ENCODE measurements at places on chromosomes 2 and 18.

GRCh38 chr2:85438201-85439024 lies 19.9 kb downstream of the SH2D6 start:
- DNase-seq: no peak

GRCh38 chr2:213232649-213233437 lies 51.4 kb upstream of the SPAG16 start:
- no peak for DNase-seq

- no peak for DNase-seq
Measured at GRCh38 chr18:5529471-5529870, 14.3 kb downstream of the EPB41L3 start.

GRCh38 chr2:219270055-219270372 lies 9.2 kb upstream of the DNAJB2 start:
- no peak for DNase-seq

DNA sequence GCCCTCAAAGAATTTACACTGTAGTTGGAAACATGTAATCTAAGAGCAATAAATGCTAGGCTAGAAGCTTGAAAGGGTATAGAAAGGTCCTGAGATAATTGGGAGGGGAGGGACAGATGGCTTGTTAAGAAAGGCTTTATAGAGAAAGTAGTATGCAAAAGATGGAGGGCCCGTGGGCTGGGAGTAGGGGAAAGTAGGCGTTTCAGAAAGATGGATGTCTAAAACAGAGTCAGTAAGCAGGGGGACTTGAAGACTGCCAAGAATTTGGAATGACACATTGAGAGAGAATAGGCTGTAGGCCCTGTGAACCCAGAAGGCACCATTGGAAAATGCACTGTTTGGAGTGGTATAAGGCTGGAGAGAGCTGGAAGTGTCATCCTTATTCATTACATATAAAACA lies 822 bp downstream of the PSMG2 start:
- no peak for DNase-seq

DNA sequence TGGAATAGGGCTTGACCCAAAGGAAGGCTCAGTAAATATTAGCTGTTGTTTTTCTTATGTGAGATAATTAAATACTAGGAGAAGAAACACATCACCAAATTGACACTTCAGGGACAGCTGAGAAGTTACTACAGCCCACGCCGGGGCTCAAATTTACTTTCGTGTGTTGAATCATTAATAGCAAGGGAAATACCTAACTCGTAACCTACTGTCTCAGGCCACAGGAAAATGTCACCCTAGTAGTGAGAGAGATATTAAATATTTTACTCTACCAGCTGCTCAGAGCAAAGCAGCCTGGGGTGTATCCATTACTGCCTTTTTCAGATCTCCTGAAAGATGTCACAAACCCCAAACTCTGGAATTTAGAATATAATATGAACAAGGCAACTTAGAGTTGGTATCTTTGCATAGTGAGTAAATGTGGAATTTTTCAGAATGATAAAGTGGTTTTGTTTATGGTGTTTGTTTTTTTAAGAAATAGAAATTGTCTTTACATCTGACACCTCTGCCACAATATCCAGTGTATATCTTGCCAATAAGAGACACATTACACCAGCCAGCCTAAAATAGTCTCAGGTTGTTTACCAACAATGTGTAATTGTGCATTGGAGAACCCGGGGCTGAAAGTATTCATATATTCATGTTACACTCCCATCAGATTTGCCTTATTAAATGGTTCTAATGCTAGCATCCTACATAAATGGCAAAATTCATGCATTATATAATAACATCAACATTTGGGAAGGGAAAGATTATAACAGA lies 48.4 kb downstream of the ATP8B1 start:
- DNase-seq: no peak

- DNase-seq: no peak
Measured at GRCh38 chr2:150473767-150474166, 13.7 kb downstream of the RND3 start.

- no peak for DNase-seq
Measured at GRCh38 chr18:74702950-74703349, 105.3 kb downstream of the ZNF407 start.

GRCh38 chr2:2876331-2877221 lies 501.0 kb downstream of the EIPR1 start:
- peak; percentile 53 for DNase-seq

GRCh38 chr2:165794536-165794928 lies 485 bp upstream of the GALNT3 start:
- DNase-seq: peak; percentile 64

DNA sequence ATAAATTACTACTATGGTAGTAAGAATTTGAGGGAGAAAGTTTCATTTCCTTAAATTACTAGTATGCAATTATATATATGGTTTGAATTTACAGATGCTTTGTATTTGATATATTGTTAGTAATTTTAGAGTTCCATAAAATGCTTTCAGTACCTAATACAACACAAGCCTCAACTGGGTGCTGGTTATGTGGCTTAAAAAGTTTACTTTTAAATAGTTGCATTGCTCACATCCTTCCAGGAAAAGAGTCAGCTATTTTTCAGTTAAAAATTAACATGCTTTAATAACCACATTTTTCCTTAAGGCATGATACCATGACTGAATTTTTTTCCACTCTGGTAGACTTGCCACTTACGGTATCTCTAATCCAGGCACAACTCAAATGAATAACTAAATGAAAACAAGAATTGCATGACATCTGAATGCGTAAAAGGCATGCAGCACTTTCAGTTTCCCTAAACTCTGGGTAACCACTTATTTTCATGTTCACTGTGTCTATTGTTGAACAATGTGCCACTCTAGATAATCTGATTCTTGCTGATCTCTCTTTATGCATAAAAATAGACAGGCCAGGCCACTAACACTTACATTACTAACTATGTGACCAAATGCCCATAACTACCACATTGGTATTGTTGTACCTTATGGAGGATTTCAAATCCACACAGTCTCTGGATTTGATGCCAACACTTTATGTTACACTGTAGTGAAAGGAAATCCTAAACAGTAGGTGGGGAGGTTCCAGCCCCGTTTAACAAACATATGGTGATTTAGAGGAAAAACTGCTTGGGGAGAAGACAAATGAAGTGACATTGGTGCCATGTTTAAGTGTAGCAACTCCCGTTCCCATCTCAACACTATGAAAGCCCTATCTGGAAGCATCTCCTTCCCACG lies 35.5 kb upstream of the SLC35F5 start:
- DNase-seq: no peak

GRCh38 chr2:88680266-88680902 lies 11.1 kb upstream of the RPIA start:
- no peak for DNase-seq

All from left forelimb (tissue), 1 donor.